Substantia nigra (tissue), 51 donors: ENCODE measurements at places on chromosomes 2 and 18.

DNA sequence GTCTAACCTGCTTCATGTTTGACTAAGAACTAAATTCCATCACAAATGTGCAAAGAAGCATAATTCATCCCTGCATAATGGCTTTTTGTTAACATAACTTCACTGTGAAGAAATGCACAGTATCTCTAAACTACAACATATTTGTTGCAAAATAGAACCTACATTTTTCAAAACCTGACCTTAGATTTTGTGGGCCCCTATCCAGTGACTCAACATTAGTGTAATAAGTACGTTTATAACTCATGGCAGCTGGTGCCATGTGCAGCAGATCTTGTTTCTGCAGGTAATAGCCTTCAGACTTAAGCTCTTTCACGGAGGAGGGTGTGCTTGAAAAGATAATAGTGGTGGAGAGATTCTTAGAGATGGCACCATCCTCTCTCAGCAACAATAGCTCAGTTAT is 28.6 kb upstream of the VWC2L start:
- no peak for DNase-seq

- DNase-seq, result no peak
These were observed 125.5 kb downstream of the NRP2 start for GRCh38 chr2:205807758-205808157.

DNA sequence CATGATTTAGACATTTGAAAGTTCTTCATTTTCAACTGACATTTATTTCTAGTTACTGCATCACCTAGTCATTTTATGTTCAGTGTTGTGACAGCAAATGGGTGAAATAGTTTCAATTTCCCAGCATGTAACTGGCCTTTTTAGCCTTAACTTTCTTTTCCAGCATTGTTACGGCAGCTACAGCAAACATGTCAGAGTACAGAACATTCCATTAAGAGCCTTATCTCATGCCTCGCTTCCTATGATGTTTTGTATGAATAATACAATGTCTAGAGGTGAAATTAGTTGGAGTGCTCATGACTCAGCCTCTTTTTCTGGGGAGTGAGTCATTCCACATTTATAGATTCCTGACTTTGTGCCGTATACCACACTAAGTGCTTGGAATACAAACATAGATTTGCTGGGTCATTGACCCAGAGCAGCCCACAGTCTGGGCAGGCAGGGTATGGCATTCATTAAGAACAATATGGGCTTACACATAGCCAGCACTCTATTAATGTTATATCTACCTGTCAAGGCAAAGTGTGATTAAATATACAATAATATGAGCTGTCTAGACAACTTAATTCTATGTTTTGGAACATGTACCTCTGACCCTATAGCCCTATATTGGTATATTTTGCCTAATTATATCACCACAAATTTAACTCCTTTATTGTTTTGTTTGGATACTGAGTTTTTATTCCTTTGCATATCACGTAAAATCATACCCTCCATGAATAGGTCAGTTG is 72.2 kb downstream of the MAP2 start:
- no peak for DNase-seq

- no peak for DNase-seq
These were observed 13.7 kb downstream of the NCKAP1 start for GRCh38 chr2:183024339-183025095.

DNA sequence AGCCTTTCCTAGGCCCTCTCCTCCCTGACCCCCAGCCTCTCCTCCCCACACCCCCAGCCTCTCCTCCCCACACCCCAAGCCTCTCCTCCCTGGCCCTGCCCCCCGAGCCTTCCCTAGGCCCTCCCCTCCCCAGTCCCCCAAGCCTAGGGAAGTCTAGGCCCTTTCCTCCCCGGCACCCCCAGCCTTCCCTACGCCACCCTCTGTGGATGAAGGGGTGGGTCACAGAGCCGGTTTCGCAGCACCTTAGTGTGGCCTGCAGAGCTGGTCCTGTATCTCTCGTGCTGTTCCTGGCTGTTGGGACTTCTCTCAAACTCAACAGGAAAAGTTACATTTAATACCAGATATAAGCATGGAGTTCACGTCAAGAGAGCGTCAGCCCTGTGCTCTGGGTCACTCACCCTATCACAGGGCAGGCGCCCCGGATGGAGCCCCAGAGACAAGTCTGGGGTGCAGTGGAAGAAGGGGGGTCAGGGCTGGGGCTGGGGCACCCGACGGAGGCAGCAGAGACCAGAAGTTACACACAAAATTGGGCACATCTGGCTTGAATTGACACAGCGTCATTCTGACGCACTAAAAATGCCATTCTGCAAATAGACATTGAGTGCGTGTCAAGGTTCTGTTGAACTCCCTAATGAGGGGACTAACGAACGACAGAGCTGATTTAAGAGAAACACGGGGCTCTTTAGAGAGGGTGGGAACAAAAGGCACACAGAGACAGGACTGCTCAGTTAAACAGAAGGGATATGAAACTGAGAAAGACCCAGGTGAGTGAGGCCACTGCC is 24.0 kb downstream of the KCNIP3 start:
- DNase-seq, result no peak

- DNase-seq, result no peak
These were observed 17.6 kb upstream of the ADI1 start for GRCh38 chr2:3536682-3537632.

DNA sequence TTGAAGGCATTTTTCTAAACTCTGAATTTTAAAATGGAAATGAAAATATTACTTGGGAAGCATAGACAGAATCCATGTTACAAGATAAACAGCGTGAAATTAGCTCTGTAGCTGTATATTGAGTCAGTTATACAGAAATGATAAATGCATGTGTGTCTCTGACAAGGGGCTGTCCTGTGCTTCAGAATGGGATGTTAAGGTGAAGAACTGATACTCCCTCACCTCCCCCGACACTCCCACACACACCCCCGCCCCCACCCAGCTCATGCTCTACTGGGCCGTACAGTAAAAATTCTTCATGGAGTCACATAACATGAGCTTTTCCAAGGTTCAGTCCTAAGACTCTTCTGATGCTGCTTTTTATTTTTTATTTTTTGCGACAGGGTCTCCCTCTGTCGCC is 869 bp upstream of the THUMPD2 start:
- no peak for DNase-seq

DNA sequence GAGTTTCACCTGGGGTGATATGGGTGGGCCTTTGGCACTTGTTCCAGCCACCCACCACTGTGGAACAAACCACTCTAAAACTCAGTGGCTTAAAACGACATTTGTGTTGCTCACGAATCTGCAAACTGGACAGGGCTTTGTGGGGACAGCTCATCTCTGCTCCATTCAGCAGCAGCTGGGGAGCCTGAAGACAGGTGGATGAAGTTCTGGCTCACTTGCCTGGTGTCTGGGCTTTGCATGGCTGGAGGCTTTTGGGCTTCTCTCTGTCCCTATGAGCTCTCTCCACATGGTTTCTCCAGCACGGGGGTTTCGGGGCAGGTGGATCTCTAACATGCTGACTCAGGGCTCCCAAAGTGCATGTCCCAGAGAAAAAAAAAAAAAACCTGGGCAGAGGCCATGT is 93.0 kb upstream of the GLI2 start:
- no peak for DNase-seq

- DNase-seq, result no peak
These were observed 16.7 kb upstream of the GLS start for GRCh38 chr2:190863946-190864345.

GRCh38 chr2:160432633-160433032 is 61.0 kb downstream of the RBMS1 start:
- DNase-seq, result no peak

- DNase-seq, result no peak
These were observed 2.1 kb downstream of the GATA6 start for GRCh38 chr18:22171258-22172119.
